ENCODE measurements at places on chromosomes 12 and 14.

- DNase-seq, result peak; percentile 96
Measured at GRCh38 chr12:124457287-124458219, 109.9 kb downstream of the NCOR2 start.

DNA sequence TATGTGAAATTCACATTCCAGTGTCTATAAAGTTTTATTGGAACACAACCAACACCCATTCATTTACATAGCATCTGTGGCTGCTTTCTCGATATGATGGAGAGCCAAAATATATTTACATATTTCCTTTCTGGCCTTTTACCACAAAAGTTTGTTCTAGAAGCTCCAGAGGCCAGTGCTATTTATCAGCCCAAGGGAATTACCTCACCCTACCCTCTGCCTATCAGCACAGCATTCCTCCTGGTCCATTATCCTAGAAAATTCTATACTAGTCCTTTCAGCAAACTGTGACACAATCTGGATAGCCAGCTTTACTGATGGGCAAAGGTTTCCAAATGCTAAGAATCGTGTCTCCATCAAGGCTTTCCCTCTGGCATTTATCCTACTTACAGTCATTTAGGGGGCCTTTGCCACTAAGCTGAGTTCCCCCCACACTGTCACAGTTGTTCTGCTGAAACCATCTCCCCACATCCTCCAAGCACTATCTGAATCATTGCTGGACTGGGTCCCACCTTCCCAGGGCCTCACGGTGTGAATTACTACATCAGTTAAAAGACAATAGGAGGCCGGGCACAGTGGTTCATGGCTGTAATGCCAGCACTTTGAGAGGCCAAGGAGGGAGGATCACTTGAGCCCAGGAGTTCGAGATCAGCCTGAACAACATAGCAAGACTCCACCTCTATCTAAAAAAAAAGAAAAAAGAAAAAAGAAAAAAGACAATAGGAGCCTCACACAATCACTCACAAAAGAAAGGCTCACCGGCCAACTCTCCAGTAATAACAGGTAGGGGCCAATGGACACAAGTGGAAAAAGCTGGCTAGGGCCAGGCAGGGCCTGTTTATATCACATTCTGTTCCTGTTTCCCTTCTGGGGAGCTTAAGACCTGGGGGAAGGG is 12.1 kb downstream of the SYNE3 start:
- DNase-seq, result peak; percentile 88

DNA sequence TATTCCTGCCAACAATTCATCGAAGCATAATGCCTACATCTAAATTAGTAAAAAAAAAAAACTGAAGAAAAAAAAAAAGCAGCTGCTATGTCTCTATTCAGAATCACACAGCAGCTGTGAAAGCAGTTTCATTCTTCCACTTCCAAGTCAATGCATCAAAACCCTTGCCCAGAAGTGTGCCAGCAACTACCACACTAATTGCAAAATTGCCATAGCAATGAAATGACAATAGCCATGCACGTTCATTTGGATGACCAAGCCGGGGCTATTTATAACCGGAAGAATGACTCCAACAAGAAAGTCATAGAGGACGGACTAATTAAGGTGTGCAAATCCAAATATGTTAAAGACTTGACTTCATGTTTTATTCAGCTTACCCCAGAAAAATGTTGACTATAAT is 42.5 kb downstream of the SLC2A13 start:
- no peak for DNase-seq

DNA sequence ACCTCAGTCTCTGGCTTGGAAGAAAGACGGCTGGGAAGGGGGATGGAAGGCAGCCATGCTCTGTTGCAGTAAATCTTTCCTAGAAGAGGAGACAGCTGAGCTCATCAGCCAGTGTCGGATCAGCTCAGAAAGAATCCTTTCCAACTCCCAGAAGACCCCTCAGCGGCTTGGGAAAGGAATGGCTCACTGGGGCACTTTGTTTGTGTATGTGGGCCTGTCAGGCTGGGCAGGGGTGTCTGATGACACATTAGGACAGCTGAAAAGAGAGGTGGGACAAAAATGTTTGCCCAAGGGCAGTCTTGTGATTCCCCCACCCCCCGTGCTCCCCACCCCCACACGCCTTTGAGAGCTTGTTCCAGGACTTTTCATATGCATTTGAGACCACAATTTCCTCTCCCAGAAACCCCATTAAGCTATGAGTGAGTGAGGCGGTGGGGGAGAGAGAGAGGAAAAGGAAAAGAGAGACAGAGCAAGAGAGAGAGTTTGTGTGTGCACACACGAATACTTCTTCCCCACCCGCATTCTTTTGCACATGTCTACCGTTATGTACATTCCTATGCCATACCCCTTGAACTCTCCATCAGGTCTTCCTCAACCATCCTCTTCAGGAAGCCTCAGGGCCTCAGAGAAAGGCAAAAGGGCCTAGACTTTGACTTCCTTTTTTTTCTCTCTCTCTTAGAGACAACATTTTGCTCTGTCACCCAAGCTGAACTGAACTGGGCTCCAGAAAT is 198.9 kb downstream of the ZFP36L1 start:
- no peak for DNase-seq

- peak; percentile 89 for DNase-seq
Measured at GRCh38 chr12:40226705-40227104, 1.9 kb downstream of the LRRK2 start.

GRCh38 chr12:123269896-123270213 is 1.8 kb downstream of the CDK2AP1 start:
- DNase-seq, result no peak

DNA sequence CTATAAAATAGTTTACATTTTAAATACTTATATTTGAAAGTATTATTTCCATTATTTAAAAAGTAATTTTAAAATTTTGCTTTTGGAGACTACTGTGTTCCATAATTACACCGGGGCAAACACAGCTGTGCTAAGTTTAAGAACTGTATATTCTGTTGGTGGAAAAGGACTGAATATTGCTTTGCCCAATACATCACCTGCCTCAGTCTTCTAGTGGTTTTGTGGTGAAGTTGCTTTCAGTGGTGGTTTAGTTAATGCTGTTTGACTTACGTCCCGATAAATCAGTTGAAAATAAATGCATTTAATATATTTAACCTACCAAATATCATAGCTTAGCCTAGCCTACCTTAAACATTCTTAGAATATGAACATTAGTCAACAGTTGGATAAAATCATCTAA is 23.4 kb downstream of the FBXO34 start:
- no peak for DNase-seq

Data from osteoblast (primary cell).